ENCODE measurements at places on chromosomes 1 and 21.

GRCh38 chr1:191279266-191279800 lies 801.7 kb upstream of the BRINP3 start:
- DNase-seq = no peak

DNA sequence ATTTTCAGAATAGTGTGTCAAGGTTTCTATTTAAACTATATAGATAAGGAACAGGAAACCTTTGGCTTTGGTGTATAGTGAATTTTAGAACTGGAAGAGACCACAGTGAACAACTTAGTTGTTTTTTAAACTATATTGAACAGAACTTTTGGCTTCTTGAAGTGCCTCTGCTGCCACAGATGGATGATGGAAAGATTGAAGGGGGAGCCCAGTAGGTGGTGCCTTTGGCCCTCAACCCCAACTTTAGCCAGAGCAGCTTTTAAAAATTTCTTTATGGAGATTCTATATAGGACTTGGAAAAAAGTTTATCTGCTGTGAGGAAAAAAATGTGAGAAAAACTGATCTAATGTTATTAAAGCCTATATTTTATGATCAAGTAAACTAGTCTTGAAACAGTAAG lies 50.2 kb downstream of the SWT1 start:
- no peak for DNase-seq

GRCh38 chr1:204342310-204342709 lies 17.4 kb downstream of the PLEKHA6 start:
- no peak for DNase-seq

DNA sequence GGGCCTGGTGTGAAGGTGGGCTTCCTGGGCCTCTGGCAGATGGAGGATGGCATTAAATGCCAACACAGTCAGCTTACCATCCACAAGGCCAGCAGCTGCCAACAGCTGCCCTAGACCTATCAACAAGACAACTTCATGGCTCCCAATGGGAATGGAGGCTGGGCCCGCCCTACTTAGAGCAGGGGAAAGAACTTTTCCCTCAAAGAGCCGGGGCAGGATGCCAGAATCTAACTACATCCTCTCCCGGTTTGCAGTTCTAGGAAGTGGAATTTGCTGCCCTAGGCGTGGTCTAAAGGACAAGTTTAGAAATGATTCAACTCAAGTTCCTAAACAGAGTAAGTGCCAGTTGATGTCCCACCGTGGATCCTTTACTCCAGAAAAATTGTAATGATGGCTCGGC lies 13.1 kb downstream of the ICMT start:
- DNase-seq = no peak

DNA sequence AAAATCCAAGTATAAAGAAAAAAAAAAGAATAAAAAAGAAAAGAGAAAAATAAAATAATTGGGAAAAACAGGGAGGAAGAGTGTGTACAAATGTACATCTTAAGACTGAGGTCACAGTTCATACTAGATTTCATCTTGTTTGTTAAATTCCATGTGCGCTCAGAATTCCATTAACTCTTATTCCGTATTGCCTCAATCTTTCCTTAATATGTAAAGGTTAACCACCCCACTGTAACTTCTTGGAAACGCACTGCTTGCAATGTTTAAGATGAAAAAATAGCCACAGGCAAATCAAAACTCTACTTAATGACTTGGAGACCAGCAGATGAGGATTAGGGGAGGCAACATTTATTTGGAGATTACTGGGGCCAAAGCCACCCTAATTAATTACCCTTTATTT lies 23.9 kb upstream of the KCNE1 start:
- no peak for DNase-seq

All from stimulated activated CD4-positive, alpha-beta T cell treated with anti-CD3 and anti-CD28 coated beads, Interleukin-2, amount 100 ng/mL, for 24 hours (primary cell).